ENCODE measurements at places on chromosomes 3 and 15.

- DNase-seq = no peak
Measured at GRCh38 chr3:69893274-69893673, 106.3 kb upstream of the SAMMSON start.

GRCh38 chr3:191499307-191500080 is 38.5 kb downstream of the PYDC2 start:
- DNase-seq = peak; percentile 16

GRCh38 chr3:133167340-133168024 is 129.3 kb downstream of the TMEM108 start:
- DNase-seq = no peak

DNA sequence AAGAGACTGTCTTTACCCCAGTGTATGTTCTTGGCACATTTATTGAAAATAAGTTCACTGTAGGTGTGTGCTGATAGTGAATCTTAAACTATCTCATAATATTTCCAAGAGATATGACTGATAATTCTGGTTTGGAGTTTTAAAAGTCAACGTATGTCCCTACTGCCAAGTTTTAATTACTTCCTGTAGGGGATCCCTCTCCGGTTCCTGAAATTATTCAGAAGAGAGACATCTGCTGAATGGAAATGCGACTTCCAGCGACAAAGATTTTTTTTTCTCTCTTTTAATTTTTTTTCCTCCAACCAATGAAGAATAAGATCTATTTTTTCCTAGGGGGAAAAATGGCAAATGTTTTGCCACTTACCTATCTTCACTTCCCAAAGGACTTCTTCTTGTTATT is 498.9 kb upstream of the TGFBR2 start:
- no peak for DNase-seq

DNA sequence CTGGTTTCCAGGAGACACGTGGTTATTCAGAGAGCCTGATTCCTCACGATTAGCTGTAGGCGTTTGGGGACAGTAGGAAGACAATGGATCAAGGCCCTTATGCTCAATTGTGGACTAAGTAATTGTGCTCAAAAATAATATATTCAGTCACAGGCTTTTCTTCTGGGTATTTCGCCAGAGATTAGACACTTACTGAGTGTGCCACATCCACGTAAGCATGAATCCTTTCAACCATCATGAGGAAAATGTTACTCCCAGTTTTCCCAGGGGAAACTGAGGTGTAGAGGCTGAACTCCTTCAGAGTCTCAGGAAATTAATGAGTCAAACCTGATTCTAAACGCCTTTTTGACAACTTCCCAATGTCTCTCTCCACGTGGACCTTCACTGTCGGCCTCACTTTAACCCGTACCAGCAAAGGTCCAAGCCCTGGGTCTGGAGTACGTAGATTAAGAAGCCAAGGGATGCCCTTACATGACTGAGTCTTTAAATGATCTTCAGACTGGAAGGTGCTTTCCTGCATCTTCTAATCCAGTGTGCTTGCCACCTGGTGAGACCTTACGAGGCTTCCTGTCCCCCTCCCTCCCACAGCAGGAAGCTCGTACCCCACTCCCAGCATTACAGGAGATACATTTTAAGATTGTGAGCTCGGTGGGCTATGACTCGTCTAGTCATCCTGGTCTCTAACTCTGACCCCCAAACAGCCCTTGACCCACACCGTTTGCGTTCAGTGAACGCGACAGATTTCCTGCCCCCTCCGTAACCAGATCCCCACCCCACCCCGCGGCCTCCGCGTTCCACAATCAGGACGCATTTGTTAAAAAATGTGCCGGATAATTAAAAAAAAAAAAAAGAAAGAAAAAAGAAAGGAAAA is 1.7 kb downstream of the PKM start:
- no peak for DNase-seq

- no peak for DNase-seq
Measured at GRCh38 chr3:87501076-87501475, 224.7 kb upstream of the POU1F1 start.

GRCh38 chr3:99984139-99984538 is 130.2 kb downstream of the FILIP1L start:
- DNase-seq = no peak

All from amygdala (tissue), 56 donors.